ENCODE measurements at places on chromosomes 7 and 10.

DNA sequence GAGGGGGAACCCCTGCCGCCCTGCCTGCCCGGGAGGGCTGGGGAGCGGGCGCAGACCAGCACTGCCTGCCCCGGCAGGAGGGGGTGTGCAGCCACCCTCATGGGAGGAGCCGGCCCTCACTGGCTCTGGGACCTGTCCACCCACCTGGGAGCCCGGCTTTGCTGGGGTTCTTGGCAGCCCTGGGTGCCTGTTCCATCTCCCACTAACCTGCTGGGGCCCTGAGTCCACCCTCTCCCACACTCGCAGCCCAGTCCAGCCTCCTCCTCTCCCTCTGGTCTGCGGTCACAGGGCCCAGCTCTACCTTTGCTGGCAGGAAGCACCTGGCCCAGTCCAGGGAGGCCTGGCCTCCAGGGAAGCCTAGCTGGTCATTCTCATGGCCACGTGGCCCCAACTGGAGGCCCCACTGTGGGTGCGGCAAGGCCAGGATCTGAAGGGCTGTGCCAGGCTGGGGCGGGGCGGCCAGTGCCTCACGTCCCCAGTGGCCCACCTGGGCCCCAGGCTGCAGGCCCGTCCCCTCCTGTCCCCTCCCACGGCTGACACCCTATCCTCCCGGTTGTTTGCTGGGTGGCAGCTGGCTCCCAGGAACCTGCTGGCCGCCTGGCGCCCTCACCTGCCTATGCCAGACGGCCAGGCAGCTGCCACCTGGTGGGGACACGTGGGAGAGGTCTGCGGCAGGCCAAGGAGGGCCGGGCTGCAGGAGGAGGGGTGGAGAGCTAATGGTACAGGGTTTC lies at the start of gene TMEM184A:
Gene TMEM184A (minus strand): TSS at position 393 of the 731 bp plus-strand sequence. CDS start 721 bp downstream, outside the sequence.
- no peak for DNase-seq

DNA sequence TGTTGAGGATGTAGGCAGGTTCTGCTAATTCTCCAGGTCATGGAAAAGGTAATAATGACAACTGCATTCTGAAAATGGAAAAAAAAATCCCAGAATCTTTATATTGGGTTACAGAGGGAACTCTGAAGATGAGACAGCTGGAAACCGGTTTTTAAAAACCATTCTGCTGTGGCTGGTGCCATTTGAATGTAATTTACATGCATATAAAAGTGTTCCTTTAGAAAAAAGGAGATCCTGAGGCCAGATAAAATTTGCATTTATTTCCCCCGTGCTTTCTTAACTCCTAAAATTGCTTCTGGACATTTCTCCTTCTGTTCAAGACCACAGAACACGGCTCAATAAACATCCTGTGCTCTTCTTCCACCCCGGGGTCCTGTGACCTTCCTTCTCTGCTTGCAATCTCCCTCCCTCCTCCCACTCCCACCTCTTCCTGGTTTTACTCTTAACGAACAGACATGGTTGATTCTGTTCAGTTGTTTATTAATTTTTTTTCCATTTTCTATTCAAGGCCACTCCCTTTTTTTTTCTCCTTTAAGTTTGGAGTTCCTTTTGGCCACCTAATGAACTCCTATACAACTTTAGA lies 41.6 kb downstream of the SH2D4B start:
- DNase-seq: no peak

- DNase-seq: no peak
These were observed 297.3 kb downstream of the EXOC4 start for GRCh38 chr7:133550145-133550544.

- no peak for DNase-seq
These were observed 523.5 kb downstream of the PARD3 start for GRCh38 chr10:34291466-34292193.

DNA sequence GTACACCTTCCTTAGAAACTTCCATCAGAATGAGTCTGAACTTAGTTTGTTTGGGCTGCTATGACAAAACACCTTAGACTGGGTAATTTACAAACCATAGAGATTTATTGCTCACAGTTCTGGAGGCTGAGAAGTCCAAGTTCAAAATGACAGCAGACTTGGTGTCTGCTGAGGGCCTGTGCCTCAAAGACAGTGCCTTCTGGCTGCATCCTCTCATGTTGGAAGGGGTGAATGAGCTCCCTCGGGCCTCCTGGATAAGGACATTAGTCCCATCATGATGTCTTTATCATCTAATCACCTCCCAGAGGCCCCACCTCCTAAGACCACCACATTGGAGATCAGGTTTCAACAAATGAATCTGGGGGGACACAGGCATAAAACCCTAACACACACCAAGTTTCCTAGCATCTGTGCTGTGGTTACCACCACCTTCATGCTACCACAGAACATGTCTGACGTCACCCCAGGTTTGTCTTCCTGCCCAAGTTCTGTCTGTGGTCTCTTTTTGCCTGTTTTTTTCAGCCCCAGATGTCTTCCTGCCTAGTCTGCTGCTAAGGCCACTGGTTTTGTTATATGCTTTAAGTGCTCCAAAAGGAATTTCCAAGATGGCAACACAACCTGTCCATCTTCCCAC lies 150.9 kb upstream of the COBL start:
- no peak for DNase-seq

DNA sequence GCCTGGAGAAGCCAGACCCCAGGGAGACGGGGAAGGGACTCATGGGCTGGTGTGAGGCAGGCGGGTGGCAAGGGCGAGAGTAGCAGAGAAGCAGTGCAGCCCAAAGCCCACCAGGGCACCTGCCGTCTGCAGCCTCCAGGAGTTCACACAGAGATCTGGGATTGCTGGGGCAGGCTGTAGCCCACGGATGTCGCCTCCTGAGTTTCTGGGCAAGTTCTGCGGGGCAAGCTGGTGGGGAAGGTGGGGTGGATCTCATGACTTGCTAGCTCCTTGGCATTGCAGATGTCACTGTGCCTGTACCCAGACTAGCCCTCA lies 6.0 kb downstream of the ADCK2 start:
- DNase-seq: no peak

DNA sequence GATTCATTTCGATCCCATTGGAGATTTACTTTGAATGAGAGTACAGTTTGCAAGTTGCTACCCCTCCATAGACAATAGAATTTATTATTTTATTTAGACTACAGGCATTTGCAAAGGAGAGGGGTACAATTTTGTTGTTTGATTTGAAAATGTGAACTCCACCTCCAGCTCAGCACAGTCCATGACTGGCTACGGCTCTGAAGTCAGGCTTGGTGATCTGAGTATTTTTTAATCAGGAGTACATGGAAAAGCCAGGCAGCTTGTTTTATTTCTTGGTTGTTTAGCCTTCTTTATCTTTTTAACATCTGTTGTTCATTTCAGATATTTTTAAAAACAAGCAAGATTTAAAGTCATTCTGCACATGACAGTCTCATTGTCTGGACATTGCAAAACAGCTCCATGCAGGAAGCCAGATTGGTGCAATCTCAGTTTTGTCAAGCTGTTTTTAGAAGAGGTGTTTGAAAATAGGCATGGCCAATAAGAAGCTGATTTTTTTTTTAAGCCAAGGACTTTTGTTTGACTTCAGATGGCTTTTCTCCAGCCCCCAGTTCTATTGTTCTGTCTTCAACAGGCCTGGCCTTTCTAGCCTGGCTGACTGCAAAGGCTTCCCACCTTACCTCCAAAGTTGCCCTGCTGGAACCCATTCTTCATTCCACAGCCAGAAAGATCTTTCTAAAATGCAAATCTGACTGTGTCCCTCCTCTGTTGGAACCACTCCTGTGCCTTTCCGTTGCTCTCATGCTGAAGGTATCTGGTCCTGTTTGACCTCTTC lies 12.2 kb downstream of the PLXDC2 start:
- no peak for DNase-seq

- DNase-seq: peak; percentile 68
These were observed 22.4 kb downstream of the DNAJC12 start for GRCh38 chr10:67815571-67816059.

- no peak for DNase-seq
These were observed 12.6 kb downstream of the ALOX5 start for GRCh38 chr10:45386657-45387056.

- no peak for DNase-seq
These were observed 156.9 kb upstream of the PCBD1 start for GRCh38 chr10:71045204-71045809.

GRCh38 chr7:116122972-116123595 lies 87.3 kb upstream of the TES start:
- peak; percentile 47 for DNase-seq

DNA sequence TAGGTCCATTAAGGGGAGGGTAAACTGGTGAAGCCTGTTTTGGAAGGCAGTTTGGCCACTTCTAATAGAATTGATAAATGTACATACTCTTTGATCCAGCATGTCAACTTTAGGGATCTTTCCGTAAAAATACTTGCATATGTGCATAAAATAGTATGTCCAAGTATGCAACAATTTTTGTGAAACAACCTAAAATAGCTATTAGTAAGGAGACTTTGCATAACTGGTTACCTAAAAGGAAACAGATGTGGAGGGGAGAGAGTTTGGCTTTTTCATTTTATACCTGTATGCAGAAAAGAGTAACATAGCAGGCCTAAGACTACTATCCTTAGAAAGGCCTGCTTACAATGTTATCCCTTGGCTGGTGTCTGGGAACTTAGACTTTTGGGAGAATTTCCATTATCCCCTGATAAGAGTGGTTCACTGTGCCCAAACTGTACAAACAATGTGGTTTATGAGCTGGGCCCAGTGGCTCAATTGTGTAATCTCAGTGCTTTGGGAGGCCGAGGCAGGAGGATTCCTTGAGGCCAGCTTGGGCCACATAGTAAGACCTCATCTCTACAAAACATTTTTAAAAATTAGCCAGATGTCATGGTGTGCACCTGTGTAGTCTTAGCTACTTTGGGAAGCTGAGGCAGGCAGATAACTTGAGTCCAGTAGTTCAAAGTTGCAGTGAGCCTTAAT lies 21.3 kb downstream of the PTPN12 start:
- DNase-seq: no peak

GRCh38 chr10:29543715-29544114 lies 91.1 kb downstream of the SVIL start:
- no peak for DNase-seq

- DNase-seq: peak; percentile 37
These were observed 23.9 kb upstream of the HSPB1 start for GRCh38 chr7:76278540-76278939.

DNA sequence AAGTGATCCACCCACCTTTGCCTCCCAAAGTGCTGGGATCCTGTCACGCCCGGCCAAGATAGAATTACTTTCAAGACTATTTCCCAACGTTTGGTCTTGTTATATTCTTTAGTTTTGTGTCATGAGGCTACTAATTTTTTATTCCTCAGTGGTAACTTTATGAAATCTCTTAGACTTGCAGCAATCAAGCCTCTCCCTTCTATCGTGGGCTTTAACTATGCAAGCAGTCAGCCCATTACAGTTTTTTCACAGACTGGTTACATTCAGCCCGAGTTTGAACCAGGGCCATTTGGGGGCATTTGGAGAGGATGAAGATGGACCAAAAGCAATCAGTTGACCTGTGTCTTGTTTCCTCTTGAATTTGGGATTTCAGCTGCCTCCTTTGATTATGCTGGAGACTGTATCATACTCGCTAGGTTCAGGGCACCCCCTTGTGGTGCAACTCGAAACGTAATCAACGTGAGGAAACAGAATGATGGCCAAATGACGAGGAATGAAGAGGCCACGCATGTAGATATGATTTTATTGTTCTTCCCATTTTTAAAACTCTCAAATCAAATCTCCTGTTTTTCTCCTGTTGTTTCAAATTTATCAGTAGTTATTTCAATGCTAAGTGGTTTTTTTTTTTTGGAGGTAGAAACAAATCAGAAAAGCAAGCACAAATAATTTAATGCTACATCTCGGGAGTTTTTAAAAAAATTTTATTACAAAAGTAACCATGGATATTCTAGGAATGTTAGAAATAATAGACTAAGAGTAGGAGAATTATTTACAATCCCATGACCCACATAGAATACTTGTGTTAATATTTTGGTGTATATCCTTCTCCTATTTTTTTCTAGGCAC lies 151.6 kb downstream of the KIAA1217 start:
- peak; percentile 58 for DNase-seq

GRCh38 chr10:132848951-132849545 lies 63.1 kb upstream of the NKX6-2 start:
- no peak for DNase-seq

- DNase-seq: peak; percentile 58
These were observed 265.1 kb upstream of the KLF14 start for GRCh38 chr7:130998993-130999602.

GRCh38 chr7:5495581-5496375 lies 72.1 kb upstream of the TNRC18 start:
- DNase-seq: peak; percentile 92

- no peak for DNase-seq
These were observed 29.2 kb upstream of the MKX start for GRCh38 chr10:27774831-27775230.

GRCh38 chr10:120431251-120431651 lies 25.8 kb upstream of the PLPP4 start:
- DNase-seq: no peak

- DNase-seq: no peak
These were observed 150.4 kb upstream of the SMIM30 start for GRCh38 chr7:113268757-113269156.

DNA sequence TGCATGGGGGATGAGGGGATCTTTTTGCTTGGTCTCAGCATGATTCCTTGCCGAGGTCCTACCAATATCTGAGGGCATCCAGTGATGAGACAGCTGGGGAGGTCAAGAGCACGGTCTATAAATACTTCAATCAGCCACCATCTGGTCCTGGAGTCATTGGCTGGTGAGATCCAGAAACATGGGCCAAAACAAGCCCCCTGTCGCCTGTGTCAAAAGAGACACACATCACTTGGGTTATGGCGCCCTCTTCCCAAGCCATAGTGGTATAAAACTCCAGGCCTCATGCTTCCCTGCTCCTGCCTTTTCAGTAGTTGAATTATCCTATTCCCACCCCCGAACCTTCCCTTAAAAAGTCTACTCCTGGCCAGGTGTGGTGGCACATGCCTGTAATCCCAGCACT lies 60.9 kb downstream of the SLC35B4 start:
- peak; percentile 12 for DNase-seq

- no peak for DNase-seq
These were observed 525.0 kb upstream of the NRP1 start for GRCh38 chr10:33859319-33860022.

DNA sequence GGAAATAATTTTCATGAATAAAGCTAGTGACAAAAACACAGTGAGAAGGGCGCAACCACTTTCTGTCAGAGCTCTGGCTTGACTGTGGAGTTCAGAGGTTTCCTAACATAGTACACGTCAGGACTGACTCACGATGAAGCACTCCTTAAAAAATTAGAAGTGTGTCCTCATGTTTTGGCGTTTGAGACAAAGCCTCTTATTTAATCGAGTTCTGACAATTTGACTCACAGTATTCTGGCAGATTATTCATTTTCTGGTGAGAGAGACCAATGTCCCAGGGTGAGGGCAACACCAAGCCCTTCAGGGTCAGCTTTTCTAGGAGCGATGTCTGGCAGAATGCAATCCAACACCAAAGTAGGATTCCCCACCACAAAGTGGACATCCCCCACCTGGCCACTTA lies 108.7 kb downstream of the DIP2C start:
- DNase-seq: peak; percentile 86

- DNase-seq: no peak
These were observed 360.9 kb downstream of the GPAM start for GRCh38 chr10:111822661-111823060.
